Stomach (tissue), 19 donors: ENCODE measurements at places on chromosomes 1 and 21. TPM values are rescaled to one million over a fixed set of nuclear protein-coding genes. Genes with fewer than 3 reads are reported as not detected.
A peak's percentile ranks its signal among the peaks of the same experiment; 100 is the strongest.

DNA sequence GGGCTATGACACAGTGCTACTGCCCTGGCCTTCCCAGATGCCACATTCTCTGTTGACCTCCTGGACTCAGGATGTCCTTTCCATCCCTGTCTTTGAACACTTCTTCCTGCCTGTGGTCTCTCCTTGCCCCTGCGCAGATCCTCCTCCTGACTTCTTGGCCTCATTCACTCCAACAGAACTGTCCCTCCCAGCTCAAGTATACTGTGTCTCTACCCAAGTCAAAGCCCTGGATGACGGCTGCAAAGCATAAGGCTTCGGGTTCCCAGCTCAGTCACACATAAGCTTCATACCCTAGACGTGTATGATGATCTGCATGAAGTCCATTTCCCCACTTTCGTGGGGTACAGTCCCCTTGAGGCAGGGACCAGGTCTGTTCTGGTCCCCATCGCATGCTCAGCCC lies 328.2 kb upstream of the VAMP3 start:
- H3K27ac ChIP-seq = no peak overlapping the region
- no peak overlapping the region for H3K4me3 ChIP-seq
- no peaks in the 10 kb centered on the region for H3K4me1 ChIP-seq
- H3K27me3 ChIP-seq = no peaks in the 10 kb centered on the region

GRCh38 chr1:231927431-231927830 lies 300.8 kb downstream of the DISC1 start:
- H3K36me3 ChIP-seq = no peaks in the 10 kb centered on the region
- H3K4me1 ChIP-seq = peaks cover 16% of the 10 kb centered on the region
- no peak overlapping the region for H3K4me3 ChIP-seq
- no peak for DNase-seq

The OR2T33 gene
- not detected for total RNA-seq

The CACYBP gene
- 16.5 TPM for total RNA-seq

The CYP4A22 gene
- not detected for total RNA-seq

DNA sequence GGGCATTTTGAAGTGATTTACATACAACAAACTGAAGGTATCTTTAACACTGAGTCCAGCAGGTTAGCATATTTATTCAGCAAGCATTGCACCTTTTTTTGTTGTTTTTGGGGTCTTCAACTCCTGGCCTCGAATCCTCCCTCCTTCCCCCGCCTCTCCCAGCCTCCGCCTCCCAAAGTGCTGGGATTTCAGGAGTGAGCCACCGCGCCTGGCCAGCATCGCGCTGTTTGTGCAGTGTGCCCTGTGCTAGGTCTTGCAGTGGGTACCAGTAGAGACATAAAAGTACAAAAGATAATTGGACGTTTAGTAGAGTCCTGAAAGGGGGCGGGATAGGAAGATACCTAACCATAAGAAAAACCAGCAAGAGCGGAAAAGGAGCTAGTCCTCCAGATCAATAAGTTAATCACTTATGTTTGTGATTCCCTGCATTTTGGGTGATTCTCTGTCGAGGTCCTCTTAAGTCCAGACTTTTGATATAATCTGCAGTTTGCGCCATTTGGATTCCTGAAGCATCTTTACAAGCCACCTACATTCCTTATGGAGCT lies 111.8 kb downstream of the OSBPL9 start:
- no peak for DNase-seq
- peak overlapping the region; percentile 66 for H3K4me3 ChIP-seq
- H3K27ac ChIP-seq = peak overlapping the region; percentile 88
- peaks cover 36% of the 10 kb centered on the region for H3K4me1 ChIP-seq
- H3K36me3 ChIP-seq = no peaks in the 10 kb centered on the region
- H3K27me3 ChIP-seq = no peaks in the 10 kb centered on the region

The NTNG1 gene
- not detected for total RNA-seq

The SUSD4 gene
- total RNA-seq = not detected

DNA sequence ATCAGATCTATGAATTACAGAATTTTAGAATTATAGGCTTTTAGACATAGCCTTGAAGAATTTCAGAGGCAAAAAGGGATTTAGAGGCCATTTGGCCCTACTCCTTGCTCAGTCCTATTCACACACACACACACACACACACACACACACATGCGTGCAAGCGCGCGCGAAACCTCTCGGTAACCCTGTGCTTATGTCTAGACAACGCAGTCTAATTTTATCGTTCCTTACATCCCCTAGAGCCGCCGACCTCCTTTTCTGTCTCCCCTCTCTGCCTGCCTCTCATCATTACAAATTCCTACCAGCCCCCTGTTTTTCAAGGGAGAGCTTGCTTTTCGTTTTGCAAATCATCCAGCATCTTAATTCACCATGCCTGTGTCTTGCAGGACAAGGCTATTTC lies 252.1 kb downstream of the FOXD2 start:
- no peaks in the 10 kb centered on the region for H3K36me3 ChIP-seq
- no peak overlapping the region for H3K27ac ChIP-seq
- DNase-seq = peak; percentile 20
- no peaks in the 10 kb centered on the region for H3K27me3 ChIP-seq
- H3K4me1 ChIP-seq = no peaks in the 10 kb centered on the region
- no peak overlapping the region for H3K4me3 ChIP-seq

DNA sequence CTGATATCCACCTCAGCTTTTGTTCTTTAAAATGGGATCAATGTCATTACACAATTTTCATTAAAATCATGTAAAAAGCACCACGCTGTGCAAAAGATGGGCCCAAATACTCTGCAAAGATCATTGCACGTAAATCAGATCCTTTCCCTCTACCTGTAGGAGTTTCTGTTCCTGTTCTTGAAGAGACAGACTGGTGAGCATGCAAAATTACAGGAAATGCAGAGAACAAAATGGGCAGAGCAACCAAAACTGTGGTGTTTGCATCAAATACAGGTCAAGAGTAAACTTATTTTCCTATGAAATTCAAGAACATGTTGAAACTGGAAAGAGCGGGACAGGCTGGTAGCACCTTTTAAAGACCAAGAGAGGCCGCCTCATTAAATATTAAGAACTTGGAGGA lies 294.9 kb upstream of the ADGRL2 start:
- peaks cover 12% of the 10 kb centered on the region for H3K4me1 ChIP-seq
- H3K36me3 ChIP-seq = no peaks in the 10 kb centered on the region
- no peak overlapping the region for H3K27ac ChIP-seq
- H3K4me3 ChIP-seq = no peak overlapping the region

GRCh38 chr1:156749419-156750118 lies 1.9 kb downstream of the HDGF start:
- peak; percentile 68 for DNase-seq
- peak overlapping the region; percentile 98 for H3K27ac ChIP-seq
- H3K4me1 ChIP-seq = peaks cover 73% of the 10 kb centered on the region
- H3K27me3 ChIP-seq = no peaks in the 10 kb centered on the region
- H3K4me3 ChIP-seq = peak overlapping the region; percentile 79

The ZNF593OS gene
- total RNA-seq = not detected

GRCh38 chr1:189311915-189312314 lies 1165.7 kb downstream of the BRINP3 start:
- peaks cover 8% of the 10 kb centered on the region for H3K4me1 ChIP-seq
- no peak for DNase-seq
- H3K36me3 ChIP-seq = no peaks in the 10 kb centered on the region
- no peaks in the 10 kb centered on the region for H3K27me3 ChIP-seq
- H3K4me3 ChIP-seq = no peak overlapping the region

DNA sequence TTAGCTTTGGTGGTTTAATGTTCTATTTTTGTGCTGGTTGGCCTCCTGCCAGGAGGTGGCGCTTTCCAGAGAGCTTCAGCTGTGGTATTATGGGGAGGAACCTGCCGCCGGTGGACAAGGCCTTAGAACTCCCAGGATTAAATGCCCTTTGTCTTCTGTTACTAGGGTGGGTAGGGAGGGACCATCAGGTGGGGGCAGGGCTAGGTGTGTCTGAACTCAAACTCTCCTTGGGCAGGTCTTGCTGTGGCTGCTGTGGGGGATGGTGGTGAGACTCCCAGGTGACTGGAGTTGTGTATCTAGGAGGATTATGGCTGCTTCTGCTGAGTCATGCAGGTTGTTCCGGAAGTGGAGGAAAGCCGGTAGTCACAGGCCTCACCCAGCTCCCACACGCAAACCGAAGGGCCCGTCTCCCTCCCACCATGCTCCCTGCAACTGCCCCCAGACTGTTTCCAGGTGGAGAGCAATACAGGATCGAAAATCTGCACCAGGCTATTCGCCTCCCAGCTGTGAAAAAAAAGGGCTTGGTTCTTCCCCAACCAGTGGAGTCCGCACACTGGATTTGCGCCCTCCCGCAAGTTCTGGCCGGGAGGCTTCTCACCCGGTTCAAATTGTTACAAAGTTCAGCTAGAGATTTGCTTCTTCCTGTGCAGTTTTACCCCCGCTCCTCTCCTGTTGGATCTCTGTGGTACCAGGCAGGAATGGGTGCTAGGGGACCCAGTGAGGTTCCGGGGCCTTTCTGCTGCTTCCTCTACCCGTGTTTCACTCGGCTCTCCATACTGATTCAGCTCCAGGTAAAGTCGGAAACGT lies 220.5 kb downstream of the CENPF start:
- no peaks in the 10 kb centered on the region for H3K27me3 ChIP-seq
- H3K4me3 ChIP-seq = no peak overlapping the region
- H3K27ac ChIP-seq = no peak overlapping the region
- no peak for DNase-seq
- no peaks in the 10 kb centered on the region for H3K4me1 ChIP-seq
- no peaks in the 10 kb centered on the region for H3K36me3 ChIP-seq

The TNFAIP8L2 gene
- not detected for total RNA-seq

- no peaks in the 10 kb centered on the region for H3K36me3 ChIP-seq
- H3K4me1 ChIP-seq = no peaks in the 10 kb centered on the region
- no peaks in the 10 kb centered on the region for H3K27me3 ChIP-seq
- H3K4me3 ChIP-seq = no peak overlapping the region
- no peak overlapping the region for H3K27ac ChIP-seq
Observed at GRCh38 chr1:48920851-48921250, 144.2 kb upstream of the BEND5 start.

DNA sequence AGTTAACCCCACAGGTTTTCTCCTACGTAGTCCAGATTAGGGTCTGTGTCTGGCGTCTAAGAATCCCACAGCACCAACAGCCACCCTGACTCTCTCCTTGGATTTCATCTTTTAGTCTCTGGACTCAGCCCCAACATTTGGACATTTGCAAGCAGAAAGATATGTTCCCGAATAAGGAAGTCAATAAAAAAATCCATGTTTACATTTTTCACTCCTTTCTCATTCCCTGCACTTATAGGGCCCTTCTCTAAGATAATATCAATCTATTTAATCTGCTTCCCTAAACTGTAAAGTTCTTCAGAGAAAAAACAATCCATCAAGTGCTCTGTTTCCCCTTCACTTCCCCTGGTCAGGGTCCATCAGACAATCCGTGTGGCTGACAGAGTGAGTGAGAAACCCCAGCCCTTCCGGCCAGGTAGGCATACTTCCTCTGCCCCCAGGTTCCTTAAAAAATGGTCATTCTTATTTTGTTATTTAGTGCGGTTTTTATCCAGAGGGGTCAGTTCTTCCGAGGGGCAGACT lies 105.9 kb upstream of the CDC42BPA start:
- peaks cover 9% of the 10 kb centered on the region for H3K4me1 ChIP-seq
- peak overlapping the region; percentile 60 for H3K27ac ChIP-seq
- H3K27me3 ChIP-seq = no peaks in the 10 kb centered on the region
- no peaks in the 10 kb centered on the region for H3K36me3 ChIP-seq
- DNase-seq = no peak
- no peak overlapping the region for H3K4me3 ChIP-seq

DNA sequence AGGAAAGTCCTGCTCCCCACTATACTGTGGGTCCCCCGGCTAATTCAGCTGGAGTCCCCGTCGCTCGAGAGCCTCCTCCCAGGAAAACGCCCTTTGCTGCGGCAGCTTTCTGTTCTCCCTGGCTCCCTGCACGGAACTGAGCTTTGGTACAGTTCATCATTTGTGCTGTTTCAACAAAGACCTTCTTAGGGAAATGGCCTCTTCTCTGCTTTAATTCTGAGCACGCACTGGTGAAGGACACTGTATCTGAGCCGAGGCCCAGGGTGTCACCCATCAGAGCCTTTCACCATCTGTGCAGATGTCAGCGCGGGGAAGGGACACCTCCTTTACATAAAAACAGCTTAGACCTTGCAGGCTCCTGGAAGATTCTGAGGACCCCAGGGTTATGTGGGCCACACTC lies 13.5 kb upstream of the PEX10 start:
- no peaks in the 10 kb centered on the region for H3K27me3 ChIP-seq
- H3K36me3 ChIP-seq = no peaks in the 10 kb centered on the region
- no peak overlapping the region for H3K4me3 ChIP-seq
- H3K27ac ChIP-seq = no peak overlapping the region

DNA sequence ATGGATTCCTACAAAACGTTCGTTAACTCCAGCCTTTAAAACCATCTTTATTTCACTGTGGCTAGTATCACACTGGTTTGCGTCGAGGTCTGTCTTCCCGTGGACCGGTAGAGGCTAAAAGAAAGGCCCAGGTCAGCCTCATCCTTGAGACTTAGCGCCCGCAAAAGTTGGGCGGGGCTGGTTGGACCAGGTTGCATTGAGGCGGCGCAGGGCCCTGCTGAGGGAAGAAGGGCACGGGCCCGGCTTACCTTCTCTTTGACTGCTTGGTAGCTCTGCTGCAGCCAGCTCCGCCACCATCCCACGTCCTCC lies 455 bp downstream of the BSDC1 start:
- H3K4me3 ChIP-seq = peak overlapping the region; percentile 91
- H3K27ac ChIP-seq = peak overlapping the region; percentile 89
- no peaks in the 10 kb centered on the region for H3K27me3 ChIP-seq
- peaks cover 28% of the 10 kb centered on the region for H3K36me3 ChIP-seq
- DNase-seq = peak; percentile 85
- H3K4me1 ChIP-seq = peaks cover 34% of the 10 kb centered on the region

The RORC gene
- total RNA-seq = 28.1 TPM

- H3K27me3 ChIP-seq = no peaks in the 10 kb centered on the region
- H3K36me3 ChIP-seq = no peaks in the 10 kb centered on the region
- no peak overlapping the region for H3K4me3 ChIP-seq
- DNase-seq = no peak
- H3K27ac ChIP-seq = no peak overlapping the region
Observed at GRCh38 chr1:114078116-114078515, 75.6 kb downstream of the SYT6 start.

- H3K27me3 ChIP-seq = no peaks in the 10 kb centered on the region
- DNase-seq = no peak
- no peak overlapping the region for H3K4me3 ChIP-seq
- peaks cover 68% of the 10 kb centered on the region for H3K4me1 ChIP-seq
- H3K36me3 ChIP-seq = no peaks in the 10 kb centered on the region
Observed at GRCh38 chr1:28070725-28071593, 17.5 kb downstream of the EYA3 start.

DNA sequence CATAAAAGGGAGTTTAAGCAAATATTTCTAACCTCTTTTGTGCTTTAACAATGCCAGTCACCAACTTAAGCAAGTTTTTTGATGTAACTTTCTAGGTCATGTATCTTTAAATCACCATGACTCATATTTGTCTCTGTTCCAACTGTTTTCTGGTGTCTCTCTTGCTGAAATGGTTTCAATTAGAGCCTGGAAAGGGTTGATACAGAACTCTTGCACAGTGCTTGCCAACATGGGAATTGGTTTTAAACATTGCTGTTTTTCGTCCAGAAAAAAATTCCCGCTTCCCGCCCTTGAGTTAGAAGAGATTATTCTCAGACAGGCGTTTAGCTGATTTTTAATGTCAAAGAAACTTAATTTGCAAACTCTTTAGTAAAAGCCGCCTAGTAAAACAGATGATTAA lies 46.4 kb upstream of the SLC22A15 start:
- H3K36me3 ChIP-seq = no peaks in the 10 kb centered on the region
- no peaks in the 10 kb centered on the region for H3K4me1 ChIP-seq
- H3K4me3 ChIP-seq = no peak overlapping the region

- DNase-seq = no peak
- no peak overlapping the region for H3K27ac ChIP-seq
- no peak overlapping the region for H3K4me3 ChIP-seq
- no peaks in the 10 kb centered on the region for H3K27me3 ChIP-seq
- H3K36me3 ChIP-seq = no peaks in the 10 kb centered on the region
Observed at GRCh38 chr1:181784039-181784683, 277.4 kb downstream of the ZNF648 start.

GRCh38 chr1:18480315-18481189 lies at the start of gene KLHDC7A:
TSS of gene KLHDC7A (plus strand) at chr1:18480930. CDS start at chr1:18480982, 52 bp downstream.
- peak within 1 kb of the TSS; percentile 88 for H3K27ac ChIP-seq
- no peaks in the 10 kb centered on the region for H3K36me3 ChIP-seq
- DNase-seq = peak; percentile 77
